NCI-H524 treated with DMSO at 0.1 percent for 48 hours (cell line): ENCODE measurements at places on chromosomes 5 and 9.

DNA sequence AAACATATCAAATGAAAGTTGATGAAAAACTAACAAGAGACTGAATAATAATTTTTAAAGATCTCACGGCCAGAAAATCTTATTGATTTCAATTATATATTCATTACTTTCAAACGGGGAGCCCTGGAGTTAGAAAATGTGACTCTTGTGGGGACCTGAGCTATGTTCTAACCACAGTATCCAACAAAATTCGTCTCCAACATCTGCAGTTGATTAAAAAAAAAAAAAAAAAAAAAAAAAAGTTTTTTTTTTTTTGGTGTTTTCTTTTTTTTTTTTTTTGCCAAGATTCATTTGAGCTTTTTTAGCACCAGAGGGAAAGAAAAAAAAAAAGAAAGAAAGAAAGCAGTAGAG lies 144.3 kb upstream of the PIK3R1 start:
- no peak for DNase-seq

- no peak for DNase-seq
Measured at GRCh38 chr5:158755986-158756385, 343.7 kb downstream of the EBF1 start.

GRCh38 chr5:100965291-100965690 lies 62.2 kb upstream of the ST8SIA4 start:
- DNase-seq: no peak

DNA sequence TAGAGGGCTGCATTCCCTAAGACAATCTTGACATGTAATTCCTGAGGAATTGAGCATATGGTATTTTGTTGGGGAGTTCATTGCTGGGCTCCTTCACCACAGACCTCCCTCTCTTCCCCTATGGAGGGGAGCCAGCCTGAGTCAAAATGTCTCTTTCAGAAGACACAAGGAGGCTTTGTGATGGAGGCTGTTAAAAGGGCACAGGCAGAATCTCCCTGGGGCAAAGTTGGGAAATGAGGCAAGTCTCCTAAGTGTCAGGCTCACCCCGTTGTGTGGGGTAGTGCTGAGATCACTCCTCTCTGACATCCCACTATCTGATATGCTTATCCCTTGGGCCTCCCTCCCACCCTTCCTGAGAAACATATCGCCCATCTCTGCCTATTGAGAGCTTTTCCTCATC lies 30.6 kb downstream of the GFRA3 start:
- DNase-seq: no peak

DNA sequence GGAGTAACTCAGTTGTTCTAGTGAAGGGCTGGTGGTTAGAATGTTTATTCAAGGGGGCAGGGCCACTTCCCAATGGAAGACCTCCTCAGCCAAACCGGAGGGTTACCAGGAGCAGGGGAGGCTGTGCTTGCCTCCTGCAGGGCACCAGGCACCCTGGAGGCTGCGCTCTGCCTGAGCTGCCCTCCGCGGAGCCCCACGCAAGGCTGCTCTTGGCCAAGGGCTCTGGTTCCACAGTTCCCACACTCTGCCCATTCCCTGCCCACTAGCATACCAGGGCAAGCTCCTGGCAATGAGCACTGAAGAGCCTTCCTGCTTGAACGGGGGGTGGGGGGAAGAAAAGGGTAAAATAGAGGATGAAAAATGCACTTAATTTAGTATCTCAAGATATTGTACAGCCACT lies 35.5 kb upstream of the PTCH1 start:
- no peak for DNase-seq

DNA sequence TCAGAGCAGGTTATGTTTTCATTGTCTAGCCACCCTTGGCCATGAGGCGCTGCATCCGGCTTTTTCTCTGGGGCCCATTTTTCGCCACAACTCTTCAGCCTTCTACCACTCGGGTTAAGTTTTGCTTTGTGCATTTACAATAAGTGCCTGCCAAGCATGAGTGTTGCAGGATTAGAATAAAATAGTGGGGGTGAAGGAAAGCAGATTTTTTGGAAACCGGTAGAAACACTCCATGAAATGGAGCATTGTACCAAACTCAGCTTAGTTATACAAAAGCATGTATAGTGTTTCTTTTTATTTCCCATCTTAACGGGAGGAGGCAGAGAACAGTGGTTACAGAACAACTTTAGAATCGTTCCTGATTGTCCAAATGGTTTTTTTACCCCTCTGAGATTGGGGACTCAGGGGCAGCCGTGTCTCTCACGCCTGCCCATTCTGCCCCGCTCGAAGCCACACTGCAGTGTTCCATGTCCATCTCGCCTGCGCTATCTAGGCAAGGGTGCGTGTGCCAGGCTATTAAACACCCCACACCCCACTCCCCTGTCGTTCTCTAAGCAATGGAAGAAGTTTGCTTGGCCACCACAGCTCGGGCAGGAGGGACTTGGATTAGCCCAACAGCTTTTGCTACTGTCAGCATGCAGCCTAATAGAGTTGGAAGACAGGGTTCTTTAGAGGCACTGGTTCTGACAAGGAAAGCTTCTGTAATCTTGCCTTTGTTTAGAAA lies 268.8 kb upstream of the WWC1 start:
- no peak for DNase-seq

DNA sequence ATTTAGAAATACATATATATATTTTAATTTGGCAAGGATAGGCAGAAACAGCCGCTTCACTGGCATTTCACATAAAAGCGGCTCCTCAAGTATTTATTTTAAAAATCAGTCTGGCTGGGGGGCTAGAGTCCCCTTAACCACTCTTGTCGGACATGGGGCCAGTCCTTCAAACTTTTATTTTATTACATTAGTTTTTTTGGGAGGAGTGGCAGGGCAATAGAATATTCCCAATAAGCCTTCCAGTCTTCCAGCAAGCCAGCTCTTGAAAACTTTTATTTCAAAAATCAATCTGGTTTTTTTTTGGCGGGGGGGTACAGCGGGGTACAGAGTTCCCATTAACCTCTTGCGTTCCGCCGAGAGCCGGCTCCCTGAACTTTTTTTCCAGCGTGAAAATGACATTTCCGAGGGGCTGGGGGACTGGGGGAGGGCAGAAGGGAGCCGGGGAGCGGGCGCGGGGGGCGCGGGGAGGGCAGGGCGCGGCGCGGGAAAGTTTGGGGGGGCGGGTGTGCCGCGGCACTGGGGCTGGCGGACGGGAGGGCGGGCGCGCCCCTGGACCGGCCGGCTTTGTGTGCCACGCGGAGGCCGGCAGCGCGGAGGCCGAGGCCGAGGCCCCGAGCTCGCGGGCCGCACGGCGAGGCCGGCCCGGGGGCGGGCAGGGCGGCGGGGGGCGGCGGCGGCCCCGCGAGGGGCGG lies 504 bp upstream of the ZNF618 start:
- no peak for DNase-seq

- no peak for DNase-seq
Measured at GRCh38 chr5:31215236-31215635, 21.8 kb downstream of the CDH6 start.

- no peak for DNase-seq
Measured at GRCh38 chr5:61256474-61256873, 75.6 kb upstream of the ZSWIM6 start.

DNA sequence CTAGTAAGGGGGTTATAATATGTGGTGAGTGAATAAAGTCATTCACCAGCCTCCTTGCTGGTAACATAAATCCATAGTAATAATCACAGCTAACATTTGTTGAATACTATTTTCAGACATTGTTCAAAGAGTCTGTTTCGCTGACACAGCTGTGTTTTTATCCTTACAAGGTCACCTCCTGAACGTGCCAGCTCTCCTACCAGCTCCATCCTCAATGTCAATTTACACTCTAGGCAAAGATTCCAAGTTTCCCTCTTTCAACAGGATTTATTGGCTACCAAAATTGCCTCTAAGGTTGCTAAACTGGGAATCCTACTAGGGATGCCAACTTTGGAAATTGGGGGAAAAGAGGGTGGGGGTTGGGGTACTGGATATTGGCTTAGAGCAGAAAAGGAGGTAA lies 30.7 kb upstream of the SMC5 start:
- DNase-seq: no peak

- no peak for DNase-seq
Measured at GRCh38 chr5:171627936-171628632, 157.5 kb upstream of the SMIM23 start.

- DNase-seq: no peak
Measured at GRCh38 chr5:143771189-143771588, 40.8 kb upstream of the HMHB1 start.

- no peak for DNase-seq
Measured at GRCh38 chr9:89428901-89429890, 68.7 kb downstream of the SEMA4D start.

DNA sequence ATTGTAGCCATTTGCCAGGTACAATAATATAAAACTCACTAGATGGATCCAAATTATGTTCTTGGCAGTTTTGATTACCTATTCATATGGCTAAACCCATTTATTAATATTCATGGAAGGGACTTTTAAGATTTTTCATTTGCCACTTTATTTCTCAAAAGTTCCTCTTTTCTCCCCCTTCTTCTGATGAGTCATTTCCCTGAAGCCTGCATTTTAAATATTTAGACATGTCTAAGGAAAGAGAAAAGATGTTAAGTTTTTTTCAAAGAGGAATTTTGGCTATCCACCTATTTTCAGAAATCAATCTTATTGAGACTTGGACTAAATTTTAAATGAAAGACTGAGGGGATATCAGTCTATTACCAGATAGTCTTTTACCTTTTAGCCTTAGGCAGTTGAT lies 1189.4 kb downstream of the EFNA5 start:
- DNase-seq: no peak

GRCh38 chr5:158069838-158070237 lies 210.9 kb upstream of the CLINT1 start:
- DNase-seq: no peak

- DNase-seq: no peak
Measured at GRCh38 chr5:172687940-172688339, 46.9 kb downstream of the NEURL1B start.

DNA sequence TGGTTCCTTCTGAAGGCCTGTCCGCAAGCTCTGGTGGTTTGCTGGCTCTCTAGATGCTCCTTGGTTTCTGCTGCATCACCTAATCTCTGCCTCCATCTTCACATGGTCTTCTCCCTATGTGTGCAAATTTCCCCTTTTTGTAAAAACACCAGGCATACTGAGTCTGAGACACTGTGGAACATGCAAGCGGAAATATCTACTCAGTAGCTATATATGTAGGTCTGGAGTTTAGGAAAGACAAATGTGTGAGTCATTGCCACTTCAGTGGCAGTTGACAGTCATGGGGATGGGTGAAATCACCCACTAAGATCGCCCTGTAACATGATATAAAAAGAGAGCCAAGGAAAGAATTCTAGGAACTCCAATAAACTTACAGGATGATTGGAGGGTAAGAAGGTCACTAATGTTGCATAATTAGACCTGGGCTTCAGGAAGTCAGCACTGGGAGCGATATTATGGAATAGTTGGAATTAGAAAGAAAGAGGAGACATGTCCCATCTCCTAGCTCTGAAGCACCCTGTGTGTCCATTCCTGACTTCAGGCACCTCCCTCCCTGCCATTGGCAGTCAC lies 22.7 kb upstream of the UBLCP1 start:
- no peak for DNase-seq

GRCh38 chr9:70081120-70081495 lies 37.5 kb downstream of the MAMDC2 start:
- DNase-seq: no peak

DNA sequence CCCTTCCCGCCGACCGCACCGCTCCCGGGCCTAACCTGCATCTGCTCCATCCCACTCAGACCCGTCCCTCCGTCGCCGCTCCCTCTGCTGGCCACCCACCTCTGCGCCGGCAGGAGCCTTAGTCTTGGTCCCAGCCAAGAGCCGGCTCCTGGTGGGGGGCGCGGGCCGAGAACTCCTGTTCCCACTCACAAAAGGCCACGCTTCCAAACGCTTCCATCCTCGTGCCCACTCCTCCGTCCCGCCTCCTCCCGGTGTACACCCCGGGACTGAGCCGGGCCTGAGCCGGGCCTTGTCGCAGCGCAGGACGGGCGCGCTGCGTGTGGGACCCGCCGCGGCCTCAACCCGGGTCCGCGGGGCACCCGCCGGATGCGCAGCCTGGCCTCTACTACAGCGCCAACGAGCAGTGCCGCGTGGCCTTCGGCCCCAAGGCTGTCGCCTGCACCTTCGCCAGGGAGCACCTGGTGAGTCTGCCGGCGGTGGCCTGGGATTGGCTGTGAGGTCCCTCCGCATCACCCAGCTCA lies 7.5 kb downstream of the ADAMTS13 start:
- DNase-seq: no peak

GRCh38 chr5:115599502-115599901 lies 2.8 kb downstream of the TICAM2 start:
- DNase-seq: no peak

DNA sequence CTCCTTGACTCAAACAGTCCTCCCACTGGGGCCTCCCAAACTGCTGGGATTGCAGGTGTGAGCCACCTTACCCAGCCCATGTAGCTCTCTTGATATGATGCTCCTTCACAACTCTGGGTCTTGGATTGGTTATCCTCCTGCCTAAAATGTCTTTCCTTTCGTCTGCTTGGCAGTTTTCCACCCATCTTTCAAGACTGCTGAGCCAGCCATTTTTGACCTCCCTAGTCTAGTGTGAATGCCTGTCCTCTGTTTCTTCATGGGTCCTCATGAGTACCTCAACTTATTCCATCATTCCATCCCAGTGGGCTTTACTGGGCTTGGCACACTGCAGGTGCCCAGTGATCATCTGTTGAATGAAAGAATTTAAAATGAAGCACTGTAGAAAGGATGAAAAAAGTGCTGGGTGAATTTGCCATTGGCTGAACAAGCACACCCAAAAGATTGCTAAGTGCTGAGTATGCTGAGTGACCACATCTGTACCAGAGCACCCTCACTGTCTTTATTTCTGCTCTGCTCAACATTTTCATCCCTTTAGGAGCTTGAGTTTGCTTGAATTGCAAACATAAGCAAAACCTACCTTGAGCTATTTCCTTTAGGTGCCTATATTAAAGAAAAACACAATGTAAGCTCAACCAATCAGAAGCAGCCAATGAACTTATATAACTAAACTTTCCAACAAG lies 84.8 kb upstream of the FAM169A start:
- no peak for DNase-seq

GRCh38 chr5:131974016-131974415 lies 28.6 kb upstream of the MEIKIN start:
- no peak for DNase-seq

GRCh38 chr9:23783509-23783908 lies 42.5 kb downstream of the ELAVL2 start:
- DNase-seq: no peak

GRCh38 chr9:132141344-132141947 lies 20.4 kb upstream of the NTNG2 start:
- no peak for DNase-seq

- DNase-seq: no peak
Measured at GRCh38 chr5:57834829-57835608, 352.4 kb upstream of the ACTBL2 start.

- no peak for DNase-seq
Measured at GRCh38 chr5:57768745-57769144, 286.1 kb upstream of the ACTBL2 start.

DNA sequence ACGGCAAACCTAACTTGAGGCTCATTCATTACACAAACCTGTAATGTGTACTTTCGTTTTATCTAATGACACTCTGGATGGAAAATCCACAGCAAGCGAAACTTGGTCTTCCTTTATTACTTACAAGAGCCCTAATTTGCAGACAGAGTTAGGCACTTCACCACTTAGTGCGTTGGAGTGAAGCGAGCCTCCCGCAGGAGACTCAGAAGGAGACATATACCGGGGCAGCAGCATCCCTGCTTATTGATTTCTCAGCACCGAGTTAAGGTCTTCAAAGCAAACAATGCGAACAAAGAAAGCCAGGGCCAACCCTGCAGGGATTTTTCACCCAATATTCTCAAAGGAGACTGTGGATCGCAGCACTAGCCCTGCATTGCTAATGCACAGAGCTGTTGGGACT lies 28.6 kb downstream of the LSM11 start:
- DNase-seq: no peak

GRCh38 chr9:38368731-38369130 lies 23.8 kb upstream of the ALDH1B1 start:
- no peak for DNase-seq
